ENCODE measurements at places on chromosomes 2 and 18.

GRCh38 chr2:142714600-142714999 is 162.9 kb upstream of the KYNU start:
- H3K27ac ChIP-seq, result no peak overlapping the region
- no peaks in the 10 kb centered on the region for H3K27me3 ChIP-seq
- no peak overlapping the region for H3K4me3 ChIP-seq
- no peaks in the 10 kb centered on the region for H3K4me1 ChIP-seq
- no peak for DNase-seq
- H3K36me3 ChIP-seq, result no peaks in the 10 kb centered on the region

GRCh38 chr18:79465392-79465991 is 69.8 kb downstream of the NFATC1 start:
- DNase-seq, result no peak
- no peaks in the 10 kb centered on the region for H3K36me3 ChIP-seq
- H3K4me1 ChIP-seq, result no peaks in the 10 kb centered on the region
- no peak overlapping the region for H3K4me3 ChIP-seq

DNA sequence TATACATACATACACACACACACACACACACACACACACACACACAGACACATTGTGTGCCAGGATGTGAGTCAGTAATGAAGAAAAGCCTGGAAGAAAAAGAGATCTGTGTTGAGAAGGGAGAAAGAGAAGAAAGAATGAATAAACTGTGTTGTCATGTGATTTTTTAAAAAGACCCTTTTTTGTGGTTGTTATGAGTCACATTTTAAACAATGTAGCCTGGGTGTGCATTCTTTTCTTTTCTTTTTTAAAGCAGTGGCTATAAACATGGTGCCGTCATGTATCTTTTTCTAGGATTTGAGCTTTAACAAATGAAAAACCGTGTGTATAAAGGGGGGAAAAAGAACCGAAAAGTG is 87.2 kb downstream of the NRP2 start:
- H3K4me3 ChIP-seq, result no peak overlapping the region
- H3K27me3 ChIP-seq, result no peaks in the 10 kb centered on the region
- no peak overlapping the region for H3K27ac ChIP-seq
- peaks cover 7% of the 10 kb centered on the region for H3K4me1 ChIP-seq
- DNase-seq, result no peak

DNA sequence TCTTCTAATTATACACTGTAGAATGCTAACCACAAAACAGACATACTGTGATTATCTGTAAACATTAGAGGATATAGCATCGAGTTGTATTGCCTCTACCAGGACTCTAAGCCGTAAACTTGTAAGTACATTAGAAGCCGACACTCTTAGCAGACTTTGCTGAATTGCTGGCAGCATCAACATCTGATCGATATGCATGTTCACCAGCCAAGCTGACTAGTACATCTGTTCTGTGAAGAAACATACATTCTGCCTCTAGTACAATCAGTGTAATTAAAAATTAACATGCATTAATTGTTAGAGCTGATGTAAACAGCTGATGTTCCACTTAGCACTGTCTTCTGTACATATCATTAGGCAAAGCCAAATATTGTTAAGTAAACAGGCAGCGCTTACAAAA is 502.2 kb downstream of the NR4A2 start:
- H3K36me3 ChIP-seq, result no peaks in the 10 kb centered on the region
- no peak overlapping the region for H3K27ac ChIP-seq
- no peaks in the 10 kb centered on the region for H3K27me3 ChIP-seq
- no peak overlapping the region for H3K4me3 ChIP-seq
- no peaks in the 10 kb centered on the region for H3K4me1 ChIP-seq

DNA sequence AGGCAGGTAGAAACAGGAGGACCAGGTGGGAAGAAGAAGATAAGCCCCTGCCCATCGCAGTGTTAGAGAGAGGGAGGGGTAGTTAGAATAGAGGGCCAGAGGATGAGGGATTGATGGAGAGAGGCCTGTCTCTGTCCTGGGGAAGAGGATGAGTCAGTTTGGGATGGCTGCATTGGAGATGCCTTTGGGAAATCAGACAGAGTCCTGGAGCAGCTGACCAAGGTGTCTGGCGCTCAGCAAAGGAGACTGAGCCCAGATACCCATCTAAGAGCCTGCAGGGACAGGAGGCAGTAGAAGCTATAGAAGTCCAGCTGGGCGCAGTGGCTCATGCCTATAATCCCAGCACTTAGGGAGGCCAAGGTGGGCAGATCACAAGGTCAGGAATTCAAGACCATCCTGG is 177.8 kb upstream of the HAAO start:
- H3K27me3 ChIP-seq, result no peaks in the 10 kb centered on the region
- H3K4me1 ChIP-seq, result no peaks in the 10 kb centered on the region
- H3K27ac ChIP-seq, result no peak overlapping the region
- H3K36me3 ChIP-seq, result no peaks in the 10 kb centered on the region
- H3K4me3 ChIP-seq, result no peak overlapping the region

GRCh38 chr2:159297042-159297707 is 10.7 kb upstream of the WDSUB1 start:
- no peak for DNase-seq
- no peaks in the 10 kb centered on the region for H3K27me3 ChIP-seq
- H3K4me1 ChIP-seq, result no peaks in the 10 kb centered on the region
- H3K27ac ChIP-seq, result no peak overlapping the region
- no peaks in the 10 kb centered on the region for H3K36me3 ChIP-seq

DNA sequence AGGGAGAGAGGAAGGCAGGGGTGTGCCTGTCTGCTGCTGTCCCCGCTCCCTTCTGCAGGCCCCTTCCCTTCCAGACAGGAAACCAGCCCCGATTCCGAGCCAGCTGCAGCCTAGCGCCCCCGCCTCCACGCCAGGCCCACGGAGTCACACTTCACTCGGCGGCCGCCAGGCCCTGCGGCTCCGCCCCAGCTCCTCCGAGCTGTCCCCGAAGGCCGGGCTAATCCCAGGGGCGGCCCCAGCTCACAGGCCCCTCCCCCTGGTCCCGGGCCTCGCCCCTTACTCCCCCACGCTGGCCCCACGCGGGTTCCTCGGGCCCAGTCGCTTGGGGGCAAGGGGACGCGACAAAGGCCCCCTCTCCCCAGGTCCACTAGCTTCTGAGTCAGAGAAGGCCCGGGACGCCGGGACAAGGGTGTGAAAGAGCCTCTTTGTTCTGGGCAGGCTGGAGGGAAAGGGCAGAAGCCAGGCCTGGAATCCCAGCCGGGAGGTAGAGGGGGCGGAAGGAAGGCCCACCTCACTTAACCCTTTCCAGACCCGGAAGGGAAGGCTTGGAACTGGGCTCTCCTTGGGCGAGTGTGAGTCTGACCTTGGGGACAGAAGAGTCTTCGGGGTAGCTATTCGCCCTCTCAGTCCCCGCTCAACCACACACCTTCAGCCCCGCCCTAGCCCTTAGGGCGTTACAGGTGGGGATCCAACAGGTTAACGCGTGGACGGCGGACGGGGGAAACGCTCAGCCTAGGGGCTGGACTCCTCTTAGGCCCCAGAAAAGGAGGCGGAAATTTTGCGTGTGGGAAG is 1.2 kb downstream of the RTKN start:
- peak; percentile 88 for DNase-seq
- H3K27me3 ChIP-seq, result no peaks in the 10 kb centered on the region
- peak overlapping the region; percentile 67 for H3K4me3 ChIP-seq
- peaks cover 3% of the 10 kb centered on the region for H3K36me3 ChIP-seq
- H3K4me1 ChIP-seq, result peaks cover 41% of the 10 kb centered on the region

DNA sequence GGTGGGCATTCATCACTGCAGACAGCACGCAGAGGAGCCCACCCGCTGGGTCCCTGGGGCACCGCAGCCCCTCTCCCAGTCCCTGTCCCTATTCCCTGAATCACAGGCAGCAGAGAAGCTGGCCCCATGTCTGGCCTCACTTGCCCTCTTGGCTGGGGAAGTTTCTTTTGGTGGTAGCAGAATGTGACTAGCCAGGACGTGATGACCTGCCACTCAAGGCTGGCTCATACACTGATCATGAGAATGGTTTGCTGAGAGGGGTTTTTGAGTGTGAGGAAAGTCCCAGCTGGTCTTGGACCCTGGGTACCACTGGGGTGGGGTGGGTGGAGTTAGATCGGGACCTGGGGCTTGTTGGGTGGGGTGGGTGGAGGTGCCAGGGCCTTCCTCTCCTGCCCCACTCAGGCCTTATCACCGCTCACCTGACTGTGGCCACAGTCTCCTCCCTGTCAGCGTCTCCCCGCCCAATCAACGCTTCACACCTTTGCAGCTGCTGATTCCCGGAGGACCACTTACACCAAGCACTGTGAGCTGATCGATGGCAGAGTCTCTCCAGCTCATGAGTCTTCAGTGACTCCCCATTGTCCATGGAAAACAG is 28.9 kb upstream of the FOSL2 start:
- no peak overlapping the region for H3K27ac ChIP-seq
- H3K4me1 ChIP-seq, result no peaks in the 10 kb centered on the region
- H3K27me3 ChIP-seq, result no peaks in the 10 kb centered on the region
- no peak overlapping the region for H3K4me3 ChIP-seq
- H3K36me3 ChIP-seq, result no peaks in the 10 kb centered on the region

- no peak overlapping the region for H3K4me3 ChIP-seq
- H3K27ac ChIP-seq, result no peak overlapping the region
- H3K27me3 ChIP-seq, result no peaks in the 10 kb centered on the region
- H3K36me3 ChIP-seq, result no peaks in the 10 kb centered on the region
- no peaks in the 10 kb centered on the region for H3K4me1 ChIP-seq
Observed at GRCh38 chr2:189412330-189412953, 28.8 kb upstream of the WDR75 start.

- H3K4me3 ChIP-seq, result no peak overlapping the region
- no peak overlapping the region for H3K27ac ChIP-seq
- no peaks in the 10 kb centered on the region for H3K27me3 ChIP-seq
- H3K36me3 ChIP-seq, result no peaks in the 10 kb centered on the region
Observed at GRCh38 chr2:164784376-164784775, 57.2 kb downstream of the COBLL1 start.

GRCh38 chr18:54939361-54939917 is 19.8 kb downstream of the CCDC68 start:
- H3K36me3 ChIP-seq, result no peaks in the 10 kb centered on the region
- no peak for DNase-seq
- no peak overlapping the region for H3K27ac ChIP-seq
- no peaks in the 10 kb centered on the region for H3K27me3 ChIP-seq

- H3K27ac ChIP-seq, result no peak overlapping the region
- H3K36me3 ChIP-seq, result no peaks in the 10 kb centered on the region
- H3K4me3 ChIP-seq, result no peak overlapping the region
- H3K27me3 ChIP-seq, result no peaks in the 10 kb centered on the region
- no peaks in the 10 kb centered on the region for H3K4me1 ChIP-seq
Observed at GRCh38 chr2:196279541-196279940, 108.2 kb upstream of the STK17B start.
